WTC11 (cell line): ENCODE measurements at places on chromosomes 2 and 18.

DNA sequence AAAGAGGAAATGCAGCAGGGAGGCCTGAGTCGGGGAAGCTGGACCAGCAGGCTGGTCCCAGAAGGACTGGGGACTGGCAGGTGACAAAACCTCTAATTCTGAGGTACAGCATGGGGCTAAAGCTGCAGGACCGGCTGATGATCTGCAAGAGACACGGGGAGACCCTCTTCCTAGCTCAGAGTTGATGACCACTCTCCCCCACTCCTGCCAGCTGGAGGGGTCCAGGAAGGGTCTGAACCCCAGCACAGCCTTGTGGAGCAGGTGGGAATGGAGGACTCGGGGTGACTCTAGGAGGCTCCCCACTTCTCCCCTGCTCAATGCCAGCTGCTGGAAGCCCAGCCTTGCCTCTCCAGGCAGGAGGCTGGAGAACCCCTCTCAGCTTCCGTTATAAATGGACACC is 67.7 kb downstream of the TWIST2 start:
- peak; percentile 4 for DNase-seq

DNA sequence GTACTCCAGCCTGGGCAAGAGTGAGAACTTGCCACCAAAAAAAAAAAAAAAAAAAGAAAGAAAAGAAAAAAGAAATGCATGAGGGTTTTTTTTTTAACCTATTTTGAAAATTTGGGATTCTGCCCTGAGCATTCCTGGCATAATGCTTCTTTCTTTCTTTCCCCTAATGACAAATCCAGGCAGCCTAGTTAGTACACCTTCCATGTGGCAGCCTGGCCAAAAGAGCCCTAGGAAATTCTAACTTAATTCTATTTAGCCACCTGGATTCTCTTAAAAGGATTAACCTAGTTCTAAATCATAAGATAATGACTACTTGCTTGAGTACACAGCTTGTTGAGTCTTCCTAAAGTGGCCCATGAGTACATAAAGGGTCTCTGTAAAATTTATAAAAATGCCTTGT is 160.1 kb downstream of the THADA start:
- no peak for DNase-seq

DNA sequence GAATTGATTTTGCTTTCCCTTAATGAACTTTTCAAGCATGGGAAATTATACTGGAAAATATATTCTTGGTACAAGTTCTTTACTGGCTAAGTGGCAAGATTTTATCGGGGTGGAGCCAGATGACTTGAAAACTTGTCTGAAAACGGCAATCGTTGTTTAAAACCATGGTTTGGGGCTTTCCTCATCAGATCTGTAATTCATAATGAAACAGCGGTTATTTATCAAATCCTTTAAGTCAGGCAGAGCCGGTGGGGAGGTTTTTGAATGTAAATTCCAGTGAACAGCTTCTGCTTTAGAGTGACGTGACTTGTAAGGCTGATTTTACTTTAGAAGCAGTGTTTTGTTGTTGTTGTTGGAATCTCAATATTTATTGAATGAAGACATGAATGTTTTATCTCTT is 2.6 kb downstream of the SEC11C start:
- no peak for DNase-seq

DNA sequence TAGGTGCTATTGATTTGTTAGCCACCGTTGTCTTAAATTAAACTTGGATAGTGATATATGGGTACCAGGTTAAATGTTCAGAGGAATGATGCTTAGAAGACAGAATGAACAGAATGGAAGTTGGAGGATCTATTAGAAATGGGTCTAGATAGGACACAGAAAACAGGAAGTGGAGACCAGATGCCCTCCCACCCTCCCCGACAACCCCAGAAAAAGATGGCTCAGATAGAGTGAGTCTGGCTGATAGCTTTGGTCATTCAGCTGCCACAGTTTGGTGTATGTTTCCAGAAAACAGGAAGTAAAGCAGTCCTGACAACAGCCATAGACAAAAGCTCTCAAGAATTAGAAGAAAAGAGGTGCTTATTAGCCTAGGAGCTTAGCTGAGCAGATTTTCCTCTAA is 71.5 kb upstream of the DSG1 start:
- no peak for DNase-seq

DNA sequence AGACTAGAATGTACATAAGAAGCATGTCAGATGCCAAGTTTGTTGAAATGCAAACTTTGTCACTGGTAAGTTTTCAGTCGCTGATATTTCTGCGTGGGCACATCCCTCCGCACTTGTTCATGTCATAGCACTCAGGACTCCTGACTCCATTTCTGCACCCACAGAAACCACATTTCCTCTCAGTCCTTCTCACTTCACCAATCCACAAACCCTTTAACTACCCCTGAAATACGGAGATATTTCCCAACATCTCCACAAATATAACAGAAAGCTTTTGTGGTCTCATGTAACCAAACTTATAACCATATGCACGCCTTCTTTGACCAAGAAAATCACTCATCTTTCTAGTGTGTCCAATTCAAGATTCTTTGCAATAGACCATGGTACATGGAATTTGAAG is 276.9 kb upstream of the ERBB4 start:
- no peak for DNase-seq

DNA sequence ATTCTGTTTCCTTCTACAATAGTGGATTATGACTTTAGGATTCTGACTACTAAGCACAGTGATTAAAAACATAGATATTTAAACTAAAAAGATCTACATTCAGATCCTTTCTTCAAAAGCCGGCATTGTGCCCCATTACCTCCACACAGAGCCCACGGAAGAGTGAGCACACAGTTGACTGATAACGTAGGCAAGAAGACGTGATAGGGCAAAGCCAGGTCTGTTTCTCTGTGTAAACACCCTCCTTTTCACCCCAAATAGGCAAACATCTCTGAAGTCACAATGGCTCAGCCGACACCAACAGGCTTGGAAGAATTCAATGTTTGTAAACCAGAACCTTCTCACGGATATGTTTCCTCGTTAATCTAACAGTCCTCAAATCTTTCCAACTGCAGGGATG is 302.9 kb downstream of the CMPK2 start:
- DNase-seq, result no peak

DNA sequence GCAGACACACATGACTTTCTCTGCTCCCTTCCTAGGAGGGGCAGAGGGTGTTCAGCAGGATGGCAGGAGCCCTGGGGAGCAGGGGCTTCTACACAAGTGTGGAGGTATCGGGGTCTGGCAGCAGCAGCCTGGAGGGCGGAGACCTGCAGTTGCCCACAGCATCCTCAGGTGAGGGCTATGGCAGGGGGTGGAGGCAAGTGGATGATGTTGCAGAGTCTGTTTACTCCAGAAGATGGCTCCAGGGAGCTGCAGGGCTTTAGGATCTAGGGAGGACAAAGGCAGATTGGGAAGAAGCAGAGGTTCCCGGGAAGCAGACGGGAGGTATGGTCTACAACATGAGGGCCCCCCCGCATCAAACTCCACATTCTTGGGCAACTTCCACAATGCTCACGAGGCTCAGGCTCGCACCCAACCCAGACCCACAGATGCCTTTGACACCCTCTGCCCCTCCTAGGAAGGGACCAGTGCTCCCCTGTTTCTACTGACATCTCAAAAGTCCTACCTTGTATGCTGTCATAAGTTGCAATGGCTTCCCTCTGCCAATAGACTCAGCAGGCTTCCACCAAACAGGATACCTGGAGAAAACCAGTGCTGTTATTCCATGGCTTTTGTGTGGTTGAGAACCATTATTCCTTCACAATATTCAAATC is 12.0 kb upstream of the ATP6V1C2 start:
- peak; percentile 60 for DNase-seq

GRCh38 chr2:61713457-61713856 is 140.4 kb downstream of the FAM161A start:
- DNase-seq, result no peak

DNA sequence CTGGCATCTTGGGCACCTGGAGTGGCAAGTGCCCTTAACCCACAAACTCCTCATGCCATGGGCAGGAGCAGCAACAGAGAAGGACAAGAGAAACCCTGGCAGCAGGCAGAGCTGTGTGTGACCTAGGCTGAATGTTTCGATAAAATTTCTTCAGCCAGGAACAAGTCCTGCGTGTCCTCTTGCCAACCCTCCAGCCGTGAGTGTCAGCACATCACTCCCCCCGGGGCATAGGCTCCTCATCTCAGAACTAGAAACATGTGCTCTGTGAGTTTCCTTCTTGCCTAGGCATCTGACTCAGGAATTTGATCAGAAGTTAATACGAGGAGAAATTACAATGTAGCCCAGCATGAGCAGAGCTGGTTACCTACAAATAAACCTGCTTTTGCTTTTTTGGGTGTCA is 2.2 kb downstream of the ABCG8 start:
- DNase-seq, result no peak

DNA sequence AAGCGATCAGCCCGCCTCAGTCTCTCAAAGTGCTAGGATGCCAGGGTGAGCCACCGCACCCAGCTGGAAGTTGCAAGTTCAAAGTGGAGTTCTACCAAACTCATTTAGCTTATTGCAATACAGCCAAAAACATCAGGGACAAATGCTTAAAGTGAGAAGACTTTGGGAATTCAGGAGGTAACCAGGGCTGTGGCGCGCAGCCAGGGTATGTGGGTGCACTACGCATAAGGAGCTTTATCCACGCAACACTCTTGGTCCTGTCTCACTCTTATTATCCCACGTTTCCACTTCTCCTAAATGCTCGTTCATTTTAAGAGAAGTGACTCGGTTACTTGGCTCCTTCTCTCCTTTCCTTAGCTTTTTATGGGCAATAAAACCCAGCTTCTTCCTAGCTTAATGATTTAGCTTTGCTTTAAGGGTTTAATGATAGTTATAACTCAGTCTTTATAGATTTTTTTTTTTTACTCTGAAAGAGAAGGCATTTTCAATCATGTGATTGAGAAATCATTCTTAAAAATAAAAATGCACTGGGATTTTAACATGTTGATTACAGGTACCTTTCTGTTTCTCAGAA is 199.8 kb downstream of the KCNE4 start:
- DNase-seq, result no peak

DNA sequence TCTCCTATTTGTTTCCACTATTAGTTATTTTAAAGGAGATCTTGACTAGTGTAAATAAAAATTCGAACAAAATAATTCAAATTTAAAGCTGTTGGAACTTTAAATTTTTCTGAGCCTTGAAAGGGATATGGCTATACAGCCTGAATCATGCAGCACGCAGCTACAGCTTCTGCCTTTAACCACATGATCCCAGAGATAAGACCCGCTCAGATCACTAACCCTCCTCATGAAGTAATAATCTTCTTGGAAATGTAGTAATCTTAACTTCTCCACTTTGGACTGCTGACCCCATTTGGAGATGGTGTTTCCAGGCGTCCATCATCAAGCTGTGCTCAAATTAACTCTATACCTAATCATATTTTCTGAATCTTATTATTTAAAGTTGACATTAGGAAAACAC is 336.6 kb downstream of the DSC3 start:
- DNase-seq, result no peak

DNA sequence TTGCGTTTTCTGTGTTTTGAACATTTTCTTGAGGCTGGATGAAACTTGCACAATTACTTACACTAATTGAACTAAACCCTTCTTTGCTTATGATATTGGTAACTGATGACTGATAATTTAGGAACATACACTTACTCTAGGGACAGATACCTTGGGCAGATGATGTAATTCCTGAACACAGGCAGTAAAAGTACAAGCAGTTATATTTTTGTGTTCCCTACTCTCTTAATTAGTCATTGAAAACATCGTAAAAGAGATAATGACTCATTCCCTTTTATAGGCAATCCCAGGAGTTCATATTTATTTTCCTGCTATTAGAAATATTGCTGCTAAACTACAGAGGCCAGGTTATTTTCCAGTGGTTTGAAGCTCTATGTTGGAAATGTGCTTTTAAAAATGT is 46.4 kb downstream of the CCDC85A start:
- DNase-seq, result no peak

GRCh38 chr2:118661179-118661578 is 186.3 kb downstream of the EN1 start:
- no peak for DNase-seq

GRCh38 chr2:226306969-226307368 is 492.7 kb downstream of the IRS1 start:
- no peak for DNase-seq

- DNase-seq, result no peak
Measured at GRCh38 chr2:156064540-156064939, 268.0 kb downstream of the NR4A2 start.

DNA sequence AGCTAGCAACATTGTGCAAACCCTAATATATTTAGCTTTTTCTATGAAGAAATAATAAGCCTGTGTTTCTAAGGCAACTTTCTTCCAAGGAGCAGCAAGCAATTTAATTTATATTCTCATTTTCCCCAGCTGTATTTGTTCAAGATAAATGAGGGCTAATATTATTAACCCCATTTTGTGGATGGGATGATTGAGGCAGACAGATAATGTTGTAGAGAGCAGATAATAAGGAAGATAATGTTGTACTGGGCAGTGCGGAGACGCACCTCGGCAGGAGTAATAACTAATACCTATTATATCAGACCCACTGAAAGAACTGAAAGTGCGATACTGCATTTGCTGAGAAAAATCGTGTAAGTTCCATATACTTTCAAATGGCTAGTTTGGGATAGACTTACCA is 344.1 kb upstream of the FANCL start:
- DNase-seq, result no peak

DNA sequence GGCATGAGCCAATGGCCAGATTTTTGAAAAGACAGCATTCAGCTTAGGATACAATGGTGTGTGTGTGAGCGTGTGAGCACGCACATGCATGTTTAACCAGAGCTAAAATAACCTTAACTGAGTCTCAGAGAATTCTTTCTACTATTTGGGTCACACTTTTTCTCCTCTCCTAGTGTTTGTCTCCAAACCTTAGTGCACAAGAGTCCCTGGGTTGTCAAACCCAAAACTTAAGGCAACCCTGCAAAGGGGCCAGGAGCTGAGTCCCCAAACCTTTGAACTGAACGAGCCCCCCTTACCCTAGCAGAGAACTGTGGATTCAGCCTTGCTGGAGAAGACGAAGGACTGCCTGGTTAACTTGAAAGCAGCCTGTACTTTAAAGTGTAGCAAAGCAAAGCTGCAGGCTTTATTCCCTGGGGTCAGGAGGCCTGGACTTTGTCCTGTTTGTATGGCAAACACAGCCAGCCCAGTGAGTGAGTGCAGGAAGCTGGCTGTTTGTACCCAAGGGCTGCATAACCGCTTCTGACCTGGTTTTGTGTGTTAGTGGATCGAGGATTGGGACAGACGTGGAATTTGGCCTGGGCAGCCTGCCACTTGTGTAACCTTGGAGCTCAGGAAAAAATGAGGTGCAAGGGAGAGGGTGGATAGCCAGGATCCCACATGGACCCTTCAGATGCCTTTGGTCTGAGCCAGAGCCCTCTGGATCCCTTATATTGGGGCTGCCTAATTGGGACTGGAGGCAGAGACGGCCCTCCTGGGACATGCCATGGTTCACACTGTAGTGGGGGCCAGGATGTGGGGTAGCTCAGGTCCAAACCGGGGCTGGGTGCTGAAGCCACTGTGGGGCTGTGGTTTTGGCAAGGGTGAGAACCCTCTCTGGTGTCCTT is 6.4 kb upstream of the PSMD1 start:
- DNase-seq, result no peak

- peak; percentile 26 for DNase-seq
Measured at GRCh38 chr2:47401789-47402554, 984 bp upstream of the MSH2 start.

- peak; percentile 71 for DNase-seq
Measured at GRCh38 chr2:238523158-238524110, 96.7 kb downstream of the ASB1 start.
